ENCODE measurements at places on chromosomes 2 and 18.

GRCh38 chr2:151363709-151364108 is 6.3 kb downstream of the TNFAIP6 start:
- no peak for DNase-seq

DNA sequence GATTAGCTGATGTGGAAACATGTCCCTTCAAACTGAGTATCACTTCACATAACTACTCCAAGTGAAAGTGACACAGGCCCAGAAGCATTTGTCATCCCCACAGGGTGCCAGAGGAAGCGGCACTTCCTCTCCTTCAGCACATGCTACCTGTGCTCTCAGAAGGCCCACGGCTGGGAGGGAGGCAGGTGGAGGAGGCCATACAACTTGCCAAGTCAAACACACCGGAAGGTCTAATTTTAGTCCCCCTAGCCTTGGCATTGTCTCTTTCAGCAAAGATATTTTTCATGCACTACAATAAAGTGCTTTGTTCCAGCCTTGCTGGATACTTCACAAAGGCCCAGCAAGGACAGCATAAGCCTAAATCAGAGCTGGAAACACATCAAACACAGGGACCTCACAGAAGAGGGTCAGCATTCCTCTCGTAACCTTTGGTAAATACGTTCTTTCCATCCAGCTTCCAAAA is 38.0 kb downstream of the VSNL1 start:
- no peak for DNase-seq

GRCh38 chr2:62604336-62604735 is 98.3 kb upstream of the TMEM17 start:
- no peak for DNase-seq

- DNase-seq: no peak
Observed at GRCh38 chr2:174945601-174946260, 59.5 kb downstream of the CHN1 start.

DNA sequence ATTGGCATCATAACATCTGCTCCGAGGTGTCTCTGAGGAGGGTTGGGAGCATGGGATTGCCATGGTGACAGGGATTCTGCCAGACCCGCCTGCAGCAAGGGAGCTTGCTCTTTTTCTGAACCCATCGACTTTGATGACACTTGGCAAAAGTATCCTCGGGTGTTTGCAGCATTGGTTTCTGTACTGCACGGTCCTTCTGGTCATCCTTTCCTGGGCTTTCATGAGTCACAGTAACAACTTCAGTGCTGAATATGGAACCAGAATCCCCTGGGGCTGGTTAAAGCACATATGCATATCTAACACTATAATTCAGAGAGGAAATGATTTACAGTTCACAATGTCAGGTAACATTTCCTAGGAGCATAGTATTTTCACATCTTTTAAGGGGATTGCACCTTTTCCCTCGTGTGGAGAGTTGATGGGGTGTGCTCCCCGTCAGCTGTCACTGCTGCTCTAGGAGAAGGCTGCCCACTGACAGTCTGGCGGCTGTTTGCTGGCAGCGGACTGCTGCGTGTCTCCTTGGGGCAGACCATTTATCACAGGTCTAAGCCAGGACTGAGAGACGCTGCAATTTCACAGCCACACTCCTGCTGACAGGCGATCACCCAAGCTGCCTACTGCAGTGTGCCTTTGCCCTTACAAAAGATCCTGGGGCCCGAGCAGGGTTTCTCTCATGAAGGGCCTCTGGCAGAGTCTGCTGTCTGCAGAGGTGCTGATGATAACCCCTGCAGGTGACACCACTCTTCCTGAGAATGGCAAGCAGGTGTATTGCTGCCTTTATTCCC is 425.3 kb downstream of the THSD7B start:
- no peak for DNase-seq

DNA sequence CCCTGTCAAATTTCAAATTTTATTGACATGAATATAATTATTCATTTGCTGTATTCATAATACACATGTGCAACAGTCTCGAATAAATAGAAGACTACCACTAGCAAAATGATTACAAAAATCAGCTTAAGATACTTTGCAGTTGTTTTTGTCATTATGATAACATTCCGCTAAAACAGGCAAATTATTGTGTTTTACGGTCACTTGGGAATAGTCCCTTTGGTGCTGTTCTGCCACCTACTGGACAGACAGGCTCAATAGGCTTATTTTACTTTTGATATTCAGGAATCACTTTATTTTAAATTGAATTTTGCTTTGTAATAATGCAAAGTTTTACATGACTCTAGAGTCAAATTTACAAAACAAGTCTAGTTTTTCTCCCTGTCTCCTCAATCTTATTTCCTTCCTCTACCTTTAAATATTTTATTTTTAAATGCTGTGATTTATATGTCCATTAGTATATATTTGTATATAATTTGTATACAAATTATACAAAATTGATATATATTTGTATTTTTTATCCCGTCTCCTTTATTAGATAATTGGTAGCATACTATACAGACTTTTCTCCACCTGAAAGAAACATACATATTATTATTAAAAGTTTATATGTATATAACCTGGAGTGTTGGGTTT is 456.3 kb downstream of the DLGAP1 start:
- no peak for DNase-seq

- no peak for DNase-seq
Observed at GRCh38 chr18:9173770-9174233, 37.2 kb downstream of the ANKRD12 start.

GRCh38 chr2:183998041-183998796 is 600.1 kb upstream of the ZNF804A start:
- no peak for DNase-seq

All from activated effector memory CD4-positive, alpha-beta T cell treated with anti-CD3 and anti-CD28 coated beads, Interleukin-2, amount 50 U/mL, for 16 hours (primary cell).